ENCODE measurements at places on chromosomes 12 and 14.

GRCh38 chr12:103697971-103698751, 111.1 kb downstream of the STAB2 start:
- no peak for DNase-seq

DNA sequence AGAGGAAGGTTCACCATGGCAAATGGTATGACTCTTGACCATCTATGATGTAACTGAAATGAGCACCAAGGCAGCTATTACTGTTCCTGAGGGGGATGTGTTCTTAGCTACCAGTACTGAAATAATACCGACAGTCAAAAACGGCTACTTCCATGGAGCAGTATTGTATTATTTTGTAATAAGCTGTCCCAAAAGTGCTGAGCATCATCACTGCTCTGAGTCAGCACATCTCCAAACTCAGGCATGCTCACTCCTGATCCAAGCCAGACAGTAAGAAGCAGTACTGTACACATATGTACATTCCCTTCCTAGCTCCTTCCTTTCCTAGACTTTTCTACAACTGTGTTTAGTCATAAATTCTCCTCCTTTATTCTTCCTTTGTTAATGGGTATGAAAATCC, 8.6 kb downstream of the VTI1B start:
- DNase-seq: no peak

GRCh38 chr14:37436519-37436918, 158.5 kb downstream of the FOXA1 start:
- DNase-seq: no peak

- DNase-seq: no peak
Measured at GRCh38 chr14:52856139-52856538, 64.7 kb upstream of the GNPNAT1 start.

DNA sequence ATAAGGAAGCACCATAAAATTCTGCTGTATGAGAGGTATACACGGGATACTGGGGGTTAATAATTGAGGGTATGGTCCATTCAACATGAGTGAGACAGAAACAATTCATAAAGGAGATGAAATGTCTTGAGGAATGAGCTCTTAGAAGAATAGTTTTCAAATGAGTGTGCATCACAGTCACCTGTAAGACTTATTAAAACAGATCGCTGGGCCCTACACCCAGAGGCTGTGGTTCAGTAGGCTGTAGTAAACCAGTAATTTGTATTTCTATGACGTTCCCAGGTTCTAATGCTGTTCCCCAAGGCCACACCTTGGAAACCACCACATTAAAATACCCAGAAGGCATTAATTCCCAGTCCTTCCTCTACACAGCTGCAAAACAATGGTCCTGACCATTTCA, 49.6 kb downstream of the CAND1 start:
- DNase-seq: no peak

GRCh38 chr12:109795023-109795422, 38.2 kb downstream of the TRPV4 start:
- no peak for DNase-seq

GRCh38 chr12:94875525-94875924, 128.0 kb downstream of the NDUFA12 start:
- DNase-seq: no peak
